ENCODE measurements at places on chromosomes 3 and 15.

DNA sequence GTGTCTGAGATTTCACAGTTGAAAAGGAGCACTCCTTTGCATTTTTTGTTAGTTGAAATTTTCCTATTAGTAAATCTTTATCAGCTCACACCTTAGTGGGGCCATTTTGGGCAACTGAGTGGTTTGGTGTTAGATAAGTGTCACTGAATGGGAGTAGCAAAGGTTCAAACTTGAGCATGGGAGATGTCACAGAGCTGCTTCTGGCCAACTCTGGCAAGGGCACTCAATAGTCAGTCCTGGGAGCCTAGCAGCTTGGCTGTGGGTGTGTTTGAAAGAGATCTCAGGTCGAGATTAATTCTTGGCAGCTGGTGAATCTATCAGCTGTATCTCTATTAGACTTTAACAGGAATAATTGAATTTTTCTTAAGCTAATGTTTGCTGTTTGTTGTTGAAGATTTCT lies 579.3 kb downstream of the EDEM1 start:
- no peak for DNase-seq

GRCh38 chr3:89303701-89304100 lies 196.3 kb downstream of the EPHA3 start:
- no peak for DNase-seq

- DNase-seq, result no peak
These were observed 326.9 kb downstream of the UACA start for GRCh38 chr15:70436428-70436827.

GRCh38 chr3:69179740-69180372 lies 57.5 kb upstream of the LMOD3 start:
- DNase-seq, result no peak

DNA sequence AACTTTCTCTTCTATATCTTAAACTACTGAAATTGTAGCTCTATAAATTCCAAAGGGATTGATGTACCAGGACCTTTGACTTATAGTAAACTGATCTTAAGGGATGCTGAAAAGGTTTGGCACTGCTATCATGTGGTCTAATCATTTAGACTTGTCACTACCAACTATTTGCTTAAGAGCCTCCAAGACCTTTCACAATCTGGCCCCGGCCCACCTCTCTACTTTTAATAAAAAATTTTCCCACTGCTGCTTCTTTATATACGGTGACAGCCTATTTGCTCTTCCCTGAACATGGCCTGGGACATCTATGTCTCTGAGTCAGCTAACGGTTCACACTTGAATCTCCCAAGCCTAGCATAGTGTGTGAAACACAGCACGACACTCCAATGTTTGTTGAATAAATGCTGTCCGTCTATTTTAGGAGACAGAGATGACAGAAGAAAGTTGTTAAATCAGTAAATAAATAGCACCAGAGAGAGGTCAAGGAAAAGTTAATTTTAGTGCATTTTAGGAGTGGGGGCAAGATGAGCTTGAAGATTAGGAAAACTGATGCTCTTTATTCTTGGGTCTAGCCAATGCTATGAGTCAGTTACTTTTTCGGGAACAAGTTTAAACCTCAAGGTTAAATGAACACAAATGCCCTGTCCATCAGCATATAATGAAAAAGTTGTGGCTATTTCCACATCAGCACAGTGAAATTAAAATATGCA lies 212.9 kb downstream of the TIGIT start:
- no peak for DNase-seq

GRCh38 chr3:55622733-55623132 lies 135.6 kb upstream of the WNT5A start:
- DNase-seq, result no peak

DNA sequence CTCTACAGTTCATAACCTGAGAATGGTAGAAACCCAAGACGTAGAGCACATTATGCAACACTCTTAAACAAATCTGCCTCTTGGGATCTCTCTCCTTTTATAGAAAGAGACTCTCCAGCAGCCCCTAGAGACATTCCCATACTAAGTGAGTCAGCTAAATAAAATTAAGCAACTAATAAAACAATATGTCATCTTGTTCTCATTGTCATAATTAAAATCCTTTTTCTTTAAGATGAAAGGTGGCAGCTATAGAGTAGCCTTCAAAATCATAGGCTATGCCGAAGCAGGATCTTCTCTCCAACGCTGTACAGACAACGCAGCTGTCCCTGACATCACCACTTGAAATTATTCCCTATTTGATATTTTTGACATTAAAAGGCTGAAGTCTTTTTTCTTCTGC lies 790.0 kb downstream of the FHIT start:
- no peak for DNase-seq

GRCh38 chr15:39784638-39785037 lies 2.0 kb upstream of the FSIP1 start:
- no peak for DNase-seq

- DNase-seq, result no peak
These were observed 17.1 kb downstream of the UMPS start for GRCh38 chr3:124747111-124747981.

DNA sequence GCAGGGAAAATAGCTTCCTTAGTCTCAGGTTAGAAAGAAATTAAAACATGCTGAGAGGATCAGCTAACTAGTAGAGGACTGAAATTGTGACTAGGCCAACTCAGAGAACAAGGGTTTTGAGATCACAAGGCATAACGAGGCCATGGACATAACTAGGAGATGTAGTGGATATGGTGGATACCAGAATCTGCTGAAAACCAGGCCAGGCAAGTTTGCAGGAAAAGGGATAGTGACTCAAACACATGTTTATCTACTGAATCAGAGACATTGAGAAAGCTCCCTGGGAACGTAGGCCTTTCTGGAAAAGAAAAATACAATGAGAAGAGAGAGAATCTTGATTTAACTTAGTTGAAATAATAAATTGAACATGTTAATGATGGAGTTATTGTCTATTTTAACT lies 326.5 kb upstream of the GBE1 start:
- no peak for DNase-seq

GRCh38 chr15:80162059-80162554 lies 9.3 kb downstream of the FAH start:
- no peak for DNase-seq

GRCh38 chr15:78060232-78060631 lies 17.3 kb downstream of the TBC1D2B start:
- DNase-seq, result no peak

- DNase-seq, result peak; percentile 46
These were observed 997 bp downstream of the FYCO1 start for GRCh38 chr3:45994419-45995235.

GRCh38 chr3:118766306-118766669 lies 268.4 kb downstream of the IGSF11 start:
- DNase-seq, result no peak

DNA sequence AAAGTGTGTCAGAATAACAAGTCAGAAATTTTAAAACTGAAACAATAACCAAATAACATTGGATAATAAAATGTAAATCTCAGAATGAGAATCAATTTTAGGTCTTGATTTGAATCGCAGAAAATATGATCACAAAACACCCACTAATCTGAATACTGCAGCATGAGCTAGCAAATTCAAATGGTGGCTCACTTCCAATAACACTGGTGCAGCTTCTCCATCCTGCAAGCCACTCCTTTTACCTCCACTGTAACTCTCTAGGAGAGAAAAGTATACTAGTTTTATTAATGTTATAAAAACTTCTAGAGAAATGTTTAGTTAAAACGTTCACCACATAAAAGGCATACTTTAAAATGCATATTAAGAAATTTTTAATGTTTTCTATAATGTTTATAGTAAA lies 30.4 kb downstream of the UBE3A start:
- no peak for DNase-seq

DNA sequence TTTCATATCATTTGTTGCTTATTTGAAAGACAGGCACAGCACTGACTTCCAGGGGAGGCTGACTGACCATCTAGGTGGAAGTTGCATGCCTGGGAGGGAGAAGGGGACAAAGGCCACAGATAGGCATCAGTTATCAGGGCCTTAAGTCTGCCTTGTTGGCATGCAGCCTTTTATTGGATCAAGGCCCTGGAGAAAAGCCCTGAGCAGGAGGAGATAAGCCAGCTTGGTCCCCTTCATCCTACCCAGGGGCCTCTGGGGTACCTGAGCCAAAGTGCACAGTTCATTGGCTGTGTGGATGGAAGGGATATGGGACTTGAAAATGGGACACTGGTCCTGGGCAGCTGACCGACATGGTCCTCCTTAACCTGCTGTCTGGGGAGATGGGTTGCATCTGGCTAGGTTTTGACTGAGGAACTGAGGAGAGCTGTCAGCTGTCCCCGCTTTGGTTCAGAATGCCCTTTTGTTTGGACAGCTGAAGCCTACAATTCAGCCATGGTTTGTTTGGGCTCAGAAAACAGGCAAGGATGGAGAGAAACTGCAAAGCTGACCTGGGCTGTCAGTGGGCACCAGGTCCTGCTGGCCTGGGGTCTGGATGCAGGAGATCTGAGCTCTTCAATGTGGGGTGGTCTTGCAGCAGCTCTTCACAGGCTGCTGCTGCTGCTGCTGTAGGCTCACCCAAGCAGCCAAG lies 60.0 kb downstream of the FLNB start:
- no peak for DNase-seq

GRCh38 chr3:139521144-139521543 lies 18.4 kb downstream of the RBP1 start:
- DNase-seq, result no peak

- no peak for DNase-seq
These were observed 25.1 kb downstream of the VPS39 start for GRCh38 chr15:42182961-42183360.
